ENCODE measurements at places on chromosomes 3 and 15.
A peak's percentile ranks its signal among the peaks of the same experiment; 100 is the strongest.

DNA sequence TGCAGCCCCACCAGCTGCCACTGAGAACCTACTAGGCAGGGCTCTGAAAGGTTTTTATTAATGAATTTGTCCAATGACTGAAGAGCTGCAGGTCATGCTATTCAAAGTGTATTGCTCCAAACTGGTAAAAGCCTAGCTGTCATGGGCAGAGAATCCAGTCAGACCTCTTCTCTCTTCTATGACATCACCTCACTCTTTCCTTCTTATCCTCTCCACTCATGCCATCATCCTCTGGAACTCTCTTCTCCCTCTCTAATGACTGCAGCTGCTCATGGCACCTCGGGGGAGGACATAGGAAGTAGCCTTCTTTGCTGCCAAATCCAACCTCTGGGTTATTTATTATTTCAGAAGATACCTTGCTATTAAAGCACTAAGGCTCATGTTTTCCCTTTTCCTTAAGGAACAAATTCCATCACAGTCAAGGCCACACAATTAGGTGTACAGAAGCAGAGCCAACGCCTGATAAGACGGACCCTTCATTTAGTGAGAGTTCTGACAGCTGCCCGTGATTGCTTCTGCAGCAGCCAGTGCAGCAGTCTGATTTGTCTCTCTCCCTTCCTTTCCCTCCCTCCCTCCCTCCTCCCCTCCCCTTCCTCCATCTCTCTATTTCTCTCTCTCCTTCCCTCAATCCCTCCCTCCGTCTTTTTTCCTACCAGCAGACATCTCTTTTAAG is 87.0 kb upstream of the ONECUT1 start:
- DNase-seq: no peak

DNA sequence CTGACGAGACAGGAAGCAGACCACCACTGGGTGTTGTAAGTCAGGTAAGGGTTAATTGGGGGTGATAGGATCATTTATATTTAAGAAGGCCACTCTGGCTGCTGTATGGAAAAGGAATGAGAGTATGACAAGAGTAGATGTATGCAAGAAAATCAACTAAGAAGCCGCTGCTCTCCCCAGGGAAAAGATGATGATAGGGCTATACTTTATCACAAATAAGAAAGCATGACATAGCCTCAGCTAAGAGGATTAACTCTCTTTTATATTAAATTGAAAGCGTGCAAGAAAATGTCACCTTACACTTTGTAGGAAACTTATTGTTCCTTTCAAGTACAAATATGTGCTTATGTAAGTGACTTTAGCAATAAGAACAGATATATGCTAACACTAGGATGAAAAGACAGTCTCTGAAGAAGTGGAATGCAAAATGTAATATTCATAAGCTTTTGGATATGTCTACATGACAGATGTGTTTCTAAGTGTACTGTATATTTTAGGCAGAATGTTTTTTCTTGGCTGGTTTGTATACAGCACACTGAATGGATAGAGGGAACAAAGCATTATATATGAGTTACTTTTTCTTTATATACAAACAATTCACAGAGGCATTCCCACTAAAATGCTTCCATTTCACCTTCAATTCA is 8.7 kb upstream of the NDUFB4 start:
- DNase-seq: no peak

DNA sequence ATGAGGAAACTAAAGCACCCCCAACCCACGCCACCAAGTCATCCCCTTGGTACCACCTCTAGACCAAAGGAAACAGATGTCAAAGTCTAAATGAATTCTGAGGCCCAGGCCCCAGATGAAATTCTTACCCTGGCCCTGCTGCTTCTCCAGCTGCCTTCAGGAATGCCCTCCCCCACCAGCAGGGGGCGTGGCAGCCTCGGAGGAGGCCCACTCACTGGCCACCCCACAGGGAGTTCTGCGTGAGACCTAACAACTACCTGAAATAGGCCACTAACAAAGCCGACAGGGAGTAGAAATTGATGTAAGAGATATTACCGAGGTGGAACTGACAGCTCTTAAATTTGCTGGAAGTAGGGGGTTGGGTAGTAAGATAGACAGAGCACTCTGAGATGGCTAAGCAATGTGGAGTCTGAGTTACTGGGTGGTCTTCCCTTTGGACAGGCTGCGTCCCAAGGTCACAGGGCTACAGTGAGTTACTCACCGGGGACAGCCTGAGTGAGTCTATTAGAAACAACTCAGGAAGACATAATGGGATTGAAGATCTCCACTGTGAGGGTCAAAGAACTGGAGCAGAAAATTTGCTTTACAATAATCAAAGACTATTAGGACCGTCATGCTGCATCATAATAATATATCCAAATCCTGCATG is 240.7 kb downstream of the SHOX2 start:
- peak; percentile 68 for DNase-seq

GRCh38 chr3:132352556-132353143 is 35.4 kb downstream of the ACP3 start:
- DNase-seq: peak; percentile 82

DNA sequence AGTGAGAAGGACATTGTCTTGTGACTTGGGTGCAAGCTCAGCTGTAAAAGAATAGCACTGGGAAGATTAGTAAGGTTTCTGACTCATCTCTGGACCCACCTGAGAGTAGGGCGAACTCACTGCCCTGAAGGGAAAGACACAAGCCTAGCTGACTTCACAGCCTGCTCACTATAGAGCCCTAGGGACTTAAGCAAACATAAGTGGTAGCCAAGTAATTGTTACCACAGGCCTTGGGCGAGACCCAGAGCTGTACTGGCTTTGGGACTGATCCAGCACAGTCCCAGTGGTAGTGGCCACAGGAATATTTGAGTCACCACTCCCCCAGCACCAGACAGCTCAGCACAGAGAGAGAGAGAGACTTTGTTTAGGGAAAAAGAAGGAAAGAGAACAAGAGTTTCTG is 429.9 kb downstream of the TBL1XR1 start:
- DNase-seq: no peak

GRCh38 chr3:25427942-25428788 is at the start of gene RARB:
RARB (plus strand) TSS chr3:25428263; CDS start chr3:25428732, 469 bp downstream.
- peak; percentile 43 for DNase-seq

- peak; percentile 29 for DNase-seq
Measured at GRCh38 chr3:189903562-189904250, 217.0 kb downstream of the P3H2 start.

GRCh38 chr15:52709187-52709981 is 30.2 kb upstream of the ATOSA start:
- no peak for DNase-seq

DNA sequence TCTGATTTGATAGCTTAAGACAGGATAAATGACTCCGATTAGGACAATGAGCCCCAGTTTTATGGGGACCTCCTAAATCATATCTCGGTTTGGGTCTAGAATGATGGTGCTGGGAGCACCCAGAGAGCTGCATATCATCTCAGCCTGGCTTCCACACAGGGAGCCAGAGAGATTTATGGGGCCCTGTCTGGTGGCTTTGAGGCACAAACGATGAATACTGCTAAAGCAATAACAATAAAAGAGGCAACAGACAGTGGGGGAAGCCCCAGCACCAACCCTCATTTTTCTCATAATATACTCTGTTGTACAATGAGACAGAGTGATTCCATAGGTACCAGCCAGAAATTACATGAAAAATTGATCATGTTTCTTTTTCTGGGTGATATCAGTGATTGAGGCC is 889.0 kb upstream of the CFAP20DC start:
- no peak for DNase-seq

DNA sequence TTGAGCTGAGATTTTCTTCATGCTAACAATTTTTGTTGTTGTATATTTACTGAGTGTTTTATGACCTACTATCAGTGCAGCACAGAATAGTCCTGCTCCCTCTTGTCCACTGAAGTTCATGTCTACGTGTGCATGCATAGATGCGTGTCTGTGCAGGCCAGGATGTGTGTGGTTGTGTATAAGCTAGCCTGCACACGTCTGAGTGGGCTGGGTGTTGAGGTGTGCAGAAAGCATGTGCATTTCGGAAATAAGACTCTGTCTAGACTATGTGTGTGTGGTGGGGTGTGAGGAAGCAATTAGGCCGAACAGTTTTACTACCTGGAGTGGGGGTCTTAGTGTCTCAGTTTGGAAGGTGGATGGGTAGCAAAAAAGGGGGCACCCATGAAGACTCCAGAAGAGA is 39.2 kb downstream of the ATP2B2 start:
- DNase-seq: no peak

DNA sequence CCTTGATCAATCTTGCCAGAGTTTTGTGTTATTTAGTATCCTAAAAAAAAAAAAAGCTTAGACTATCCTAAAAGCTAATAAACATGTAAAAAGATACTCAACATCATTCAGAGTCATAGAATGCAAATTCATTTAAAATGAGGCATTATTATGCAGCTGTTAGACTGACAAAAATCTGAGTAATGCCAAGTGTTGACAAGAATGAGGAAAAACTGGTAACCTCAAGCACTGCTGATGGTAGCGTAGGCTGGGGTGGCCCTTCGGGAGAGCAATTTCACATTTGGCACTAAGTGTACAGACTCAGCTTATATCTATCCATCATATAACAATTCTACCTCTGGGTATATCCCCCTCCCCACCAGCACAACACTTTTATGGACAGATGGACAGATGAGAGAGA is 280.4 kb downstream of the RAP2B start:
- no peak for DNase-seq

DNA sequence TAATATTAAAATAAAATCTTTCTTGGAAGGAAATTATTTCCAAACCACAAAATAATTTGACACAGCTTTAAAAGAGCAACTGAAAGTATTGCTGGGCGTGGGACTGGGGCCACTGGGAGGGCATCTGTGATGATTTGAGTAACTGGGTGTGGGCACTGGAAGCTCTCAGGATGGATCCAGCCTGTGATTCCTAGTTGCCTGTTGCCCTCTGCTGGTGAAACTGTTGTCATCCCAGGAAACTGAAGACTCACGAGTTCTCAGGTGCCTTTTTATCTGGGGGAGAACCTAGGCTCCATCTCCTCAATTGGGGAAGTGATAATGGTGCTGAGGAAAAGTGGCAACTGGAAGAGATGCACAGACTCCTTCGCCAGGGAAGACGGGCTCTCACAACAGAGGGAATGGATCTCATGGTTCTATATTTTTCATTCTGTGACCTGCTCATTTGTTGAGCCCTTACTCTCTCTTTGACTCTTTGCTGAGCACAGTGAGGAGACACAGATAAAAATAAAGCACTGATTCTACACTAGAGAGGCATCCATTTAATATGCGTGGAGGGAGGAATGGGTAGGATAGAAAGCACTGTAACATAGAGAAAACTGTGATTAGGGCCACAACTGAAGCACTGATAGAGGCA is 61.6 kb downstream of the TPRG1 start:
- peak; percentile 48 for DNase-seq

DNA sequence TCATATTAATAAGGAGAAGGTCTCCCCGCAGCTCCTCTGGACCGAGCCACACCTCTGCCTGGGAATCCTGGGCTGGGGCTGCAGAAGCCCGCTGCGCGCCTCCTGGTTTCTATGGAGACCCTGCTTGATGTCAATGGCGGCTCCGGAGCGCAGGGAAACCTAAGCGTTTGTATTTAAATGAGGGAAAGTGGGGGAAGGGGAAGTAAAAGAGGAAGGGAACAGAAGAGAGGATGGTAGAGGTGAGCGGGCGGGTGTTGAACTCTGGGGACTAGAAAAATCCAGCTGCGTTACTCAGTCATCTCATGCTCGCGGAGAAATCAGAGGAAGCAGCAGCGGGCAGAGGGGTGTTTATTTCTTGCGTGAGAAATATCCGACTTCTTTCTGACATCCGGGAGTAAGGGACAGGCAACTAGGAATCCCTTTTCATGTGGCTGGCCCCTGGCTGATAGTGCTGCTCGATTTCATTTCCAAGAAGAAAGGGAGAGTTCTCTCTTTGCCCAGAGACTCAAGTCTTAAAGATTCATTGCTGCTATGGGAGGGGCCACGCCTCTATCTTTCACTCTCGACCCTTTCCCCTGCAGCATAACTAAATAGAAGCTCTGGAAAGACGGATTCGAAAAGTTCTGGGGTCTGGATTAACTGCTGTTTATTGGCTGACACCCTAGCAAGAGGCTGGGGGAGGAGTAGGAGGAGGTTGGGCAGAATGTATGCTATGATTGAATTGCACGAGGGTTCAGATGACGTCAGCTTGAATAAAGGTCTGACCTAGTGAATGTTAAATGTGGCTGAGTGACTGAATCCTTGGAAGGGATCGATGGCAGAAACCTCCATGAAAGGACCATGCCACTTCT is 110.5 kb upstream of the GAP43 start:
- DNase-seq: peak; percentile 42

- peak; percentile 34 for DNase-seq
Measured at GRCh38 chr3:174441588-174442301, 417.4 kb upstream of the NAALADL2 start.

DNA sequence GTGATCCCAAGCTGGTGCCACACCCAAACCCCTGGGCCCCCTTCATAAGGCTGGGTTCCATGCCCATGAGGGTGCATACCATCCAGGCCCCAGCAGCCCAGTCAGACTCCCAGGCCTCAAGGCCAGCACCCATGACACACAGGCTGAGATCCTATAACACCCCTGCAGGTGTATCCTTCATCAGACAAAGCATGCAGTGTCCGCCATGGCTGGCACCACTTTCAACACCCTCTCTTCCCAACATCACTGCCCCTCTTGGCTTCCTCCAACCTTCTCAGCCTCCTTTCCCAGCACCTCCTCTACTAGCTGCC is 3.5 kb downstream of the CCDC51 start:
- no peak for DNase-seq

GRCh38 chr15:33963831-33964664 is 4.2 kb upstream of the CHRM5 start:
- DNase-seq: peak; percentile 76

GRCh38 chr3:27540231-27540630 is 56.0 kb upstream of the SLC4A7 start:
- no peak for DNase-seq

GRCh38 chr15:32994810-32995424 is 199.6 kb downstream of the FMN1 start:
- peak; percentile 63 for DNase-seq

GRCh38 chr3:9013782-9014563 is 50.7 kb upstream of the RAD18 start:
- no peak for DNase-seq

GRCh38 chr3:47846186-47846879 is 43.4 kb downstream of the DHX30 start:
- DNase-seq: no peak
